Caki2 (cell line): ENCODE measurements at places on chromosomes 13 and 19. TPM values are rescaled to one million over a fixed set of nuclear protein-coding genes. Genes with fewer than 3 reads are reported as not detected.
A peak's percentile ranks its signal among the peaks of the same experiment; 100 is the strongest.

The KISS1R gene
- total RNA-seq, result not detected in 2 replicates

DNA sequence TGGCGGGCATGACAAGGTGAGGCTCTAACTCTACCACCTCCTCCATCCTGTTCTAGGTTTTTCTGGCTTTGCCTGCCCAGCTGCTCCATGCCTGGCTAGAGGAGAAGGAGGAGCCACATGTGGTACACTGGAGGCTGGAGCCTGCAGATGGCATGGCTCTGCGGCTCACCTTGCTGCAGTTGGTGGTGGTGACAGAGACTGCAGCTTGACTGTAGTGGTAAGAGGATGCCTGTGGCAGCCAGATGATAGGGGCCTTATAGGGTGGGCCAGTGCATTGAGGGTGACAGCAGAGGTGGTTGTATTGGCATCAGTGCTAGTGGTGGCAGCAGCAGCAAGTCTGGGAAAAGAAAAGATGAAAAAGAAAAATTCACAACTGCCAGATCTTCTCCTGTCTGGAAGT is 146.2 kb downstream of the TNFRSF19 start:
- no peak for DNase-seq

The ZNF382 gene
- 2.3 and 6.3 TPM in 2 replicates for total RNA-seq

The LILRB2 gene
- total RNA-seq, result not detected in 2 replicates

The THSD8 gene
- not detected in 2 replicates for total RNA-seq

GRCh38 chr13:109156181-109156935 is 526.9 kb downstream of the MYO16 start:
- DNase-seq, result peak; percentile 27

DNA sequence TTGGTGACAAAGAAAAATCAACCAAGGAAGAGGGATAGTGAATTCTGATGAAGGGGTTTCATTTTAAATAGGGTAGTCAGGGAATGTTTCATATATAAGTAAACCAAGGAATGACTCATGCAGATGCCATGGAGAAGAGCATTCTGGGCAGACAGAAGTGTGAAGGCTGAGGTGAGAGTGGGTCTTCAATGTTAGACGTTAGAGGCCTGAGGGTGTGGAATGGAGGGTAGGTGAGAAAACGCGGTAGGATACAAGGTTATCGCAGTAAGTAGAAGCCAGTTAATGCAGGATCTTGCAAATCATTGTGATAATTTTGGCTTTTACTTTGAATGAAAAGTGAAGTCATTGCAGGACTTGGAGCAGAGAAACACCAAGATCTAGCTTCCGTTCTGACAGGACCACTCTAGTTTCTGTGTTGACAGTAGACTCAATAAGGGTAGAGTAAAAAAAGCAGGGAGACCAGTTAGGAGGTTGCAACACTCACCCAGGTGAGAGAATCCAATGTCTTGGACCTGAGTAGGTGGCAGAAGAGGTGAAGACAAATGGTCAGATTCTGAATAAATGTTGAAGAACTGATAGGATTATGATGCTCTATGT is 225.2 kb upstream of the TMTC4 start:
- DNase-seq, result no peak

DNA sequence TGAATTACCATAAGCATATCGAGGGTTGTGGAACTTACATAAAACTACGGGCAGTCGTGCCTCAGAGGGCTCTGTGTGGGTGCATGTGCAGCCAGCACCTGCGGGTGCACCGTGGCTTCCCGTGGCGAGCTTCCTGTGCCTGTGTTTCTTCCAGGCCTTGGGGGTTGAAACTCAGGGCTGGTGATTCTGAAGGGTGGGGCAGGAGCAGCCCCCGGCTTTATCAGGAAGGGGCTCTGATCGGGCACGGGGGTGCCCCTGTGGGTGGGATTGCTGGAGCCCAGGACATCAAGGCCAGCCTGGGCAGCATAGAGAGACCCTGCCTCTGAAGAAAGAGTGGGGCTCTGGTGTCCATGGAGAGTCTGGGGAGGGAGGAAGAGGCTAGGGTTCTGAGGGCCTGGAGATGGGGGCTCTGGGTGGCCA is 11.1 kb downstream of the ATP4B start:
- DNase-seq, result no peak

DNA sequence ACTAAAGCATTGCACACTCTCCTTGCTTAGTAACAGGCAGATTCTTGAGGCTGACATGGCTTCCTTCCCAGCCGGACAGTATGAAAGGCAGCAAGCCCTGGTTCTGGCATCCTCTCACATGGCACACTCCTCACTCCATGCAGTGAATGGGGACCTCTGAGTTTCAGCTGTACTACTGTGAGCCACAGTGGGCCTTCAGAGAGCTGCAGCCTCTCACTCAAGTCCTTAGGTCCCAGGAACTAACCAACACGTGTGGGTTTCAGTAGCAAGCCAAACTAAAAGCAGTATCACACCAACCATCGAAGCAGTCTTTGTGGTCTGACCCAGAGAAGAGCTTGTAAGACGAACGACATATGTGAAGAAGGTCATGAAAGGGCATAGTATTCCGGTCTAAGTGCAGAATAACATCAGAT is 128.2 kb downstream of the TBC1D4 start:
- DNase-seq, result no peak

- DNase-seq, result no peak
Measured at GRCh38 chr19:10206226-10206885, 11.6 kb upstream of the DNMT1 start.

The FUT2 gene
- total RNA-seq, result not detected in 2 replicates

GRCh38 chr13:24267274-24267673 is 42.1 kb upstream of the C1QTNF9 start:
- no peak for DNase-seq

The NPAS1 gene
- 2.8 and 3.1 TPM in 2 replicates for total RNA-seq

The PRKCG gene
- 0.10 TPM in 1 of 2 replicates, not detected in the other for total RNA-seq
